Spinal cord (tissue), 10 donors: ENCODE measurements at places on chromosomes 1 and 21.

DNA sequence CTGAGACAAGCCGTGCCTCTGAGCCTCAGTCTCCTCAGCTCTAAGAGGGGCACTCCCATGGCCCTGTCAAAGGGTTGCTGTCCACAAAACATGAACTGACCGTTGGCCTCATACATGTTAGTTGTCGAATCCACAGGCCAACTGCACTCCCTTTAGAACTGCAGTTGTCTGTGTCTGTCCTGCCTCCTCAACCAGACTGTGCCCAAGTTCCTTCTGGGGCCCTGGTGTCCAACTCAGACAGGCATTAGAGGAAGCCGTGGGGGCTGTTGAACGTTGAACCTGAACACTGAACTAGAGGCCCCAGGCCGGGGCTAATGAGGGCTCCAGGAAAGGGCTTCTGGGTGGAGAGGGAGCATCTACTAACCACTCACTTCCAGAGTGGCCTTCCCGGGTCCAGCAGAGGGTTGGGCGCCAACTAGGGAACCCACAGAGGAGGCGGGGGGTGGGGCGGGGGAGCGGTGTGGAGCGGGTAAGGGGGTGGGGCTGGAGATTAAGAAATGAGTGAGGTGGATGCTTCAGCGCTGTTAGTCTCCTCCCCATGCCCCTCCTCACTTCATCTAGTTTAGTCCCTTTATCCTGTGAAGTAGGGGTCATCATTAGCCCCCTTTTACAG lies at the start of gene RAB42:
Gene RAB42 (plus strand): TSS at position 558 of the 613 bp plus-strand sequence. CDS start 247 bp downstream, outside the sequence.
- DNase-seq: no peak

DNA sequence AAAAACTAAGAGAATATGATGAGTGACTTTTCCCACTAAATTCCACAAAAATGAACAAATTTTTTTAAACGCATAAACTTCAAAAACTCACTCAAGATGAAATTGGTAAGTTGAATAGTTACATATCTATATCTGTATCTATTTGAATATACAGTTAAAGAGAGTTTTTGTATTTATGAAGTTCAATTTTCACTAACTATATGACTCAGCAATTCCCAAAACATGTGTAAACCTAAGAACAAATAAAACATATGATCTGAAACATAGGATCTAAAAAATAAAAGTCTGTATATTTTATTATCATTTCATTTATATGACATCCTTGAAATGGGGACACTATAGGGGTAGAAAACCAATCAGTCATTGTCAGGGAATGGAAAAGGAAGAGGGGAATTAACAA lies 105.7 kb upstream of the SNX7 start:
- no peak for DNase-seq

DNA sequence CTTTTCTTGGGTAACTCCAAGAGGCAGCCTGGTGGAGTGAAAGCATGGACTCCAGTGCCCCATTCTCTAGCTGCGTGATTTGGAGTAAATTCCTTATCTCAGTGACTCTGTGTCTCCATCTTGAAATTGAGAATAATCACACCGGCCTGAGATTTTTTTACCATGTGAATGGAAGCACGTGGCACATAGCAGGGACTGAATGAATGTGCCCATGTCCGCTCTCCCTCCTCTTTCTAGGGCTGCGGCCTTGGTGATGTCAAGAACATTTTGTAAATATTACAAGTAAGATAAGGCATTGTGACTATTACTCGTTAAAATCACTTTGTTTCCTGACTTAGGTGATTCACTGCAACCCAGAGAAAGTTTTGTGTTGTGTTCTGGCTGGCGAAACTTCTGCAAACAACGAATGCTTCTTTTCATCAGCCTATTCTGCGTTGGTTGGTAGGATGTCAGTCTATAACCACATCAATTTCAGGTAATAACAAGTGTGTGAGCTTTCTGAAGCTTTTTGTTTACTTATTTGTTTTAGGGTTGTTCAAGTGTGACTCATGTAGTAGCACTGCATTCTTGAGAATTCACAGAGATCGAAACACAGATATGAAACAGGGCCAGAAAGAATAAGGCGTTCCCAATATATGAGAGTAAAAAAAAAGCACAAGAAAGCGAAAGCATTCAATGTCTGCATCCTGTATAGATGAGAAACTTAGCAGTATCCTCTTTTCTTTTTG lies 135.7 kb upstream of the SLC45A1 start:
- DNase-seq: no peak

GRCh38 chr1:63323865-63324778 lies 1.8 kb downstream of the FOXD3 start:
- peak; percentile 40 for DNase-seq

DNA sequence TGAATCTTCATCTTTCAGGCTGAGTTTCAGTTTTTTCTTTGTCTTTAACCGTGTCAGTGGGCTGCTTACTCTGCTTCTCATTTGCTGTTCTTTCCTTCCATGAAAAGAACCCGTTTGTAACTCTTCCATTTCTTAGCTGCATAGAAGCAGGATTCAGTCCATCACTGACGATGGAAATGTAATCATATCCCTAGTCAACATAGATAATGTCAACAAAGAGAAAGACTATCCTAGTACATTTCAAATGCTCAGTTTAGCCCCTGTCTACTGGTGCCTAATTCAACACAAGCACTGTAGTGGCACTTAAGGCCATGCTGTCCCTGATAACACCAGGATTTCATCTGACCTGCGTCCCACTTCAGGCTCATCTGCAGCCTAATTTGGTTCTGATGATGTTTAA lies 376 bp downstream of the GBP1 start:
- no peak for DNase-seq

DNA sequence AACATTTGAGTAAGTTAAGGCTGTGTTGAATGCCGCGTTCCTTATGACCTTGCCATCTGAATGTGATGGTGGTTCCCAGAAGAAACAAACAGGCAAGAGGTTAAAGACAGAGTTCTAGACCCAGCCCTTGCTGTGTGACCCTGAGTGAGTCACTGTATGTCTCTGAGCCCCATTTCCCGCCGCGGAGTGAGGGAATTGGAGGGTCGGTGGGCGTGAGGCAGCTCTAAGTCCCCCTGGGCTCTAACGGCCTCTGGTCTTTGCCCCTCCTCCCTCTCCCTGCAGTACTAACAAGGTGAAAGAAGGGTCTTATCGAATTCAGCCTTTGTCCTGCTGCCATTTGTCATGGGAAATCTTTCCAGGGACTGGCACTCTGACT lies 40.4 kb downstream of the OLIG1 start:
- DNase-seq: no peak

- no peak for DNase-seq
These were observed 76.2 kb downstream of the PBX1 start for GRCh38 chr1:164635059-164635802.
